ENCODE measurements at places on chromosomes 2 and 18.

DNA sequence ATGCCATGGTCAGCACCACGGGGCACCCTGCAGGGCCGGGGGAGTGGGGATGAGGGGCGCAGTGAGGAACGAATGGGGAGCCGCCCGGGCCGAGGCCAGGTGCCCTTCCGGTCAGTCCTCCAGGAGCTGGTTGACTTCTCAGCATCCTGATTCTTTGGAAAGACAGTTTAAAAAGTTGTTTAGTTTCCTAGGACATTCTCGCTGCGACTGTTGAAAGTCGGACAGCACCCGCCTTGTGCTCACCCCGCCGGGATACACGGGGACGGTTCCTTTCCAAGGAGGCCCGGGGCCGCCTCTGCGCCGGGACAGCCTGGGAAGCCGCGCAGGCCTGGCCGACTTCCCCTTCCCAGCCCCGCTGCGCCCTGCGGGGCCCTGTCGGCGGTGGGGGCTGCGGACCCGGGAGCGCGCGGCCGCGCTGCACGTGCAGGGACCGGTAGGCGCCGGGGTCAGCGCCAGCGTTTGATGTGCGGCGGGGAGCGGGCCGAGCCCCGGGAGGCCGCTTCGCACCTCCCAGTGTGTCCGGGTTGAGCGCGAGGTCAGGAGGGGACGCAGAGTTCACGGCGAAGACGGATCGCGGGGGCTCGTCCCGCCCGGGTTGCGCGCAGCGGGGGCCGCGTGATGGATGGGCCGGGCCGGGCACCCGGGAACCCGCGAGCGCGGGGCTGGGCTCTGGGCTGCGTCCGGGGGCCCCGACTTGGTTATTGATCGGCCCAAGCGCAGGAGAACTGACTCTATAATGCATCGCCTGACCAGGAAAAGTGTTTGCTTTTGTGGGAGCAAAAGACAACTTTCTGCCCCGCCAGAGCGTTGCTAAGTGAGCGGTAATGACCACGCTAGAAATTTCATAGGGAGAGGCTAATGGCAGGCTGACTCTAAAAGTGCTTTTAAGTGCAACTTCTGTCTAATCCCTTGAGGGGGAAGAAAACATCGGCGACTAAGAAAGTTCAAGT lies 28.0 kb upstream of the SMIM21 start:
- no peak for DNase-seq

DNA sequence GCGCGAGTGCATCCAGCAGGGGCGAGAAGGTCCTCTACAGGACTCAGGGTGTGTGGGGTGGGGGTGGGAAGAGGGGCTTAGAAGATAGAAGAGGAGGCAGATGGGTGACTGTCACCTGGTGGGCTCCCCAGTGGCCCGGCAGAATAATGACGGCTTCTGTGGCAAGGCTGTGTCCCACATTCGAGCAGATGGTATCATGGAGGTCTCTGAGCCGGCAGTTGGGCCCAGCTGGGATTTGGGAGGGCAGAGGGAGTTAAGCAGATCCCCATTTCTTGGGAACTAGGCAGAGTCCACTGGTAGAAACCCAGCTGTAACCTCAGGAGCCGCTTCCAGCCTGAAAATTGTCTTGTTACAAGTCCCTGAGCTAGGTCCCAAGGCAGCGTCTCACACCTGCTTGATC lies 28.4 kb upstream of the DTNB start:
- no peak for DNase-seq

- DNase-seq, result no peak
These were observed 115.2 kb upstream of the SIX2 start for GRCh38 chr2:45124456-45124855.

- no peak for DNase-seq
These were observed 102.3 kb upstream of the ODC1 start for GRCh38 chr2:10550206-10551001.

- no peak for DNase-seq
These were observed 242.3 kb downstream of the PTPRM start for GRCh38 chr18:7809455-7809854.

DNA sequence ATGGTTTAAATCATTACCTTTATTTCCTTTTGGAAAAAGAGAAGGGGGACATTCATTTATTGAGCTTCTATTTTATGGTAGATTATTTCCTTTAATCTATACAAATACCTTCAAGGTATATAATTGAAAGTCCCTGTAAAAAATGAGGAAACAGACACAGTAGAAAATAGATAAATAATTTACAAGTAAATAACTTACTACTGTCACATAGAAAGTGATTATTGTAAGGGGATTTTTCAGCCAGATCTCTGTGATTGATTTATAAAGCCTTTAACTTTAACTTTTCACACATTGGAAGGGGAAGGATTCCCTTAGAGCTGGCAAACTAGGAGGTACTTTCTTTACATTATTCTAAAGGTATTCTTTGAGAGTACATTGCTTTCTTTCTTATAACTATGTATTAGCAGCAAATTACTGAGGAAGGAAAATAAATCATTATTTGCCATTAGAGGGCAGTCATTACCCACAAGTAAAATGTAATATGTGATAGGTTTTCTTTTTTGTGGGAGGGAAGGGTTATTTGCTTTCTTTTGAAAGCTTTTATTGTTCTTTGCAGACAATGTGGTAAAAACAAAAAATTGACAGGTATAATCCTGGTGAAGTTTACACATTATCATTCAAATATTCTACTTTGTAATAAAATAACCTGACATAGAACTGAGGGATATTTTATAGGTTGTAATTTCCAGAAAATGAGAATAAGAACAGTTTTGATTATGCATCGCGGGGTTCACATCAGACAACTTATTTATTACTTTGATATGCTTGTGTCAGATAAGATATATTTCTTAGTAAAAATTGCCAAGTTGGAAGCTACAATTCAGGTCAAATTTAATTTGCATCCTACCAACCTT lies 24.8 kb upstream of the RPE start:
- no peak for DNase-seq

- DNase-seq, result no peak
These were observed 5.8 kb upstream of the FZD5 start for GRCh38 chr2:207775473-207775872.

DNA sequence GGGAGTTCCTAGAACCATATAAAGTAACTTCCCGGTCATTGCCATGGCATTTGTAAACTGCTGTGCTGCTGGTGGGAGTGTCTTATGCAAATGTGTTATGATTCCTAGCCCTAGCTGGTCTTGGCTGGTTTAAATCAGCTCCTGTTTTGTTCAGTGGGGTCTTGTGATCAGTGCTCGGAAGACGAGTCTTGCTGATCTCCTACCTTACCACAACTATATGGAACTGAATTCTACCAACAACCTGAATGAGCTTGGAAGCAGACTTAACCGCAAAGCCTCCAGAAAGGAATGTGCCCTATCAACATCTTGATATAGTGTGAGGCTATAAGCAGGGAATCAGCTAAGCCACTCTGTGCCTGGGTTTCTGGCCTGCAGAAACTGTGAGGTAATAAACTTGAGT lies 33.5 kb downstream of the POLE4 start:
- peak; percentile 34 for DNase-seq

DNA sequence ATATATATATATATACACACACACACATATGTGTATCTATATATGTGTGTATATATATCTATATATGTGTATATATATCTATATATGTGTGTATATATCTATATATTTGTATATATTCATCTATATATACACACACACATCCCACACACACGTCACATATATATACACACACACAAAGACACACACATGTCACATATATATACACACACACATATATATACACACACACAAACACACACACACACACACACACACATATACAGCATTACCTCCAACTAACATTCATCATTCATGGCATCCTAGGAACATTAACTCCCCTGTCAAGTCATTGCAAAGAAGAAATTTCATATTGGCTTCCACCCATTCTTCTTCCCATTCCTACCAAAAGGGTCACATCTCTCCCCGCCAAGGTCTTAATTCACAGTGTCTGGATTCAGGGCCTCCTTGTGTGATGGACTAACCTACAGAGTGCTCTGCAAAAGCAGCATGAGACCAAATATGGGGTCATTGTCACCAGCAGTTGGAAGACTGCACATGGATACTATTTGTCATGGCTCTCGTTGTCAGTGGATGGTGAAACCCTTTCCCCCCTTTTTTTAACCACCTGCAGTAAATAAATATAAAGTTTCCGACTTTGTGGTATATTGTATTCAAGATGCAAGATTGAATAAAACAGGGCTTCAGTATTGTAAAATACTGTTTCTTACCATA lies 67.0 kb downstream of the IRS1 start:
- no peak for DNase-seq

- no peak for DNase-seq
These were observed 621.8 kb downstream of the LRP1B start for GRCh38 chr2:141508806-141509595.

DNA sequence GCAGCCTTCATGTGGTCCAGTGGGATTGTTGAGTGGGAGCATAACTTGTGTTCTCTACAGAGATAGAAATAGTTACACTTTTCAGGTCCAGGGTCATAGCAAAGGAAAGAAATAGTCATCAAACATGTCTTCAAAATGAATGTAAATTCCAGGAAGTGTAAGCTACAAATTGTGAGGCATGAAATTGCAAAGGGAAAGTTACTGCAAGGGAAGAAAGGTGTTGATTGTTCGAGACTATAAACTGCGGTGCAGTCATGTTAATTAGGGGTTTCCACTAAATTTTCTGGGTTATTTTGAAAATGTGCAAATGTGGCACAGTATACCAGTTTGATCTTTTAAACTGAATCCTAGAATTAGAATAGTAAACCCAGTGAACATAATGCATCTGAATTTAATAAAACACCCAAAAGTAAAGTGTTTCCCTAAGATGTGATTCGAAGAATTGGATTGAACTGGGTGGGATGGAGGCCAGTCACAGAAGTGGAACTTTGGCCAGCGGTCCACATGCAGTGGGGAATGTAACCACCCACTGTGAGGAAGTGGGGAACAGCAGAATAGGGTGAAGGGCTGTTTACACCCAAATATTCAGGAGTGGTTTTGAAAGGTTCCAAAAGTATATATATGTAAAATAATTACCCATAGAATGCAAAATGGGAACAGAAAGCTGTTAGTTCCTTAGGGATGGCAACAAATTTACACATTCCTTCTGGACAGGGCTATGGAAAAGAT lies 126.5 kb upstream of the CCDC68 start:
- DNase-seq, result no peak

DNA sequence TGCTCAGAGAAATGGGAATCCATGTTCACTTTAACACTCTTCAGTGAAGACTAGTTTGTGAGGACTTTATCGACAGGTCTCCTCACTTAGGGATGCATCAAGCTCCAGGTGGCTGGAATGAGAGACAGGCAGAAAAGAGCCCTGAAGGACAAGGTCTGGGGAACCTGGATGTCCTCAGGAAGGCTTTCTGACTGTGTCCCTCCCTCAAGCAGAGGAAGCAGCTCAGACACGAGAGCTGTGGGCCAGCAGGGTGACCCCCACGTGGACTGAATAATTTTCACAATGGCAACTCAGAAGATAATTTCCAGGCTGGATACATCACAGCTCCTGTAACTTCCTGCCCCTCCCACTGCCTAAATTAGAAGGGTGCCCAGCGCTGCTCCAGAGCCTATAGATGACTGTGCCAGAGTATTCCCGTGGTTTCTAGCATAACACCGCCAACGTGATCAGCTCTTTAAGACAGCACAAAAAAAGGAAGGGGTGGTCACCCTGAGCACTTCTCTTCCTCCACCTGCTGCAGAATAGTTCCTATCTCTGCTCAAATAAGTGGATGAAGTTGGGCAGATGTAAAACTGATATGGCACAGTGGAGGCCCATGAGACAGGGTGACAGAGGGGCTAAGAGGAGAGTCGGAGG lies 25.7 kb upstream of the NCK2 start:
- DNase-seq, result no peak

DNA sequence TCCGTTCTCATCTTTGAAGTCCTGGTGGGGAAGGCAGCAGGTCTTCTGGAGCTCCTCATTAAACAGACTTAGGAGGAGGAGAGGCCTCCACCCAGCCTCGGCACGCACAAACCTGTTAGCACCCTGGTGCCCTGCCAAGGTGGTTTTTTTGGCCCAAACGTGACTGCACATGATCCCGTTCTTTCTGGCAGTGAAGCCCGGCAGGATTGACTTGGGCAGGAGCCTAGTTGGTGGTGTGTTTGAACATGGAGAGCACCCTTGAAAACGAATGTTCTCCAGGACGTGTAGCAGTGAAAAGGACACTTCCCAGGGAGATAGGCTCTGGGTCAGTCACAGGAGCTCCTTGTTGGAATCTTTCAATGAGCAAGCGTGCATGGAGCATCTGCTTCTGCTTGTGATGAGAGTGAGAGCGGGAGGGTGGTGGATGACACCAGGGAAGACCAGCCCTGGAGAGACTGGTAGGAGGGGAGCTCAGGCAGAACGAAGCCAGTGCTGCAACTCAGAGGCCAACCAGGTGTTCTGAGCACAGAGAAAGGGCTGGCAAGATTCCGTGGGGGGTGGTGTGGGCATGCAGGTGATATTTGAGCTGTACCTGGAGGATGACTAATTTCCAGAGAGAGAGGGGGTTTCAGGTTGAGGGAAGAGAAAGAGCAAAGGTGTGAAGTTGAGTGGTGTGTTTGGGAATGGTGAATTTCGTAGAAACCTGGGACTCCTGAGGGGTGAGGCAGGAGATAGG lies 73.8 kb downstream of the TANC1 start:
- DNase-seq, result no peak
